ENCODE measurements at places on chromosomes 3 and 15.

GRCh38 chr3:181076558-181076957 is 87.0 kb upstream of the DNAJC19 start:
- DNase-seq = no peak

GRCh38 chr3:60497902-60498301 is 753.4 kb downstream of the FHIT start:
- DNase-seq = no peak

DNA sequence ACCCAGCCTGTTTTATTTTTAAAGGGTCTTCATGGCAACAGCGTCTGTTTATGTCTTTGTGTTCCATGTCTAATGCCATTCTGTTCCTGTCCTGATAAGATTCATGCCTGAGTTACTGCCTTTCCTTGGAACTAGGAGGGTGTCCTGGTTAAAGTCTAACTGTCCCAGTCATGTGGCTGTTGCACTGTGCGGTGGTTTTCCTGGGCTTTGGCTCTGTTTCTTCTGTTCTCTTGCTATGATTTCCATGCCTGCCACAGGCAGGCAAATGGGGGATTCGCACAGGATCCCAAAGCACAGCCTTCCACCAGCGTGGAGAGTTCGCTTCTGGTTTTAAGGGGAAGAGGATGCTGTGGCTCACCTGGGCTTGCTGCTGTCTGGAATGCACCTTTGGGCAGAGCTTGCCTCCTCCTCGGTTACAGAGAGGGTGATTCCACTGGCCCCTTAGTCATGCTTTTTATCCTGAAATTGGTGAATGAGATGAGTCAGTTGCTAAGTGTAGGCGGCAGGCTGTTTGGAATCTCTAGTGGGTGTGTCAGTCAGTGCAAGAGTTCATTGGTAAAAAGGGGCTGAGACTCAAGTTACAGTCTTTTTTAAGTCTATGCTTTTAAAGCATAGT is 86.8 kb downstream of the CCK start:
- DNase-seq = no peak

- no peak for DNase-seq
Observed at GRCh38 chr3:167716920-167717319, 17.8 kb downstream of the PDCD10 start.

GRCh38 chr3:144426967-144427366 is 455.3 kb downstream of the DIPK2A start:
- DNase-seq = no peak

- no peak for DNase-seq
Observed at GRCh38 chr15:81053621-81054020, 52.9 kb downstream of the TLNRD1 start.

- no peak for DNase-seq
Observed at GRCh38 chr3:174295306-174296092, 563.6 kb upstream of the NAALADL2 start.

DNA sequence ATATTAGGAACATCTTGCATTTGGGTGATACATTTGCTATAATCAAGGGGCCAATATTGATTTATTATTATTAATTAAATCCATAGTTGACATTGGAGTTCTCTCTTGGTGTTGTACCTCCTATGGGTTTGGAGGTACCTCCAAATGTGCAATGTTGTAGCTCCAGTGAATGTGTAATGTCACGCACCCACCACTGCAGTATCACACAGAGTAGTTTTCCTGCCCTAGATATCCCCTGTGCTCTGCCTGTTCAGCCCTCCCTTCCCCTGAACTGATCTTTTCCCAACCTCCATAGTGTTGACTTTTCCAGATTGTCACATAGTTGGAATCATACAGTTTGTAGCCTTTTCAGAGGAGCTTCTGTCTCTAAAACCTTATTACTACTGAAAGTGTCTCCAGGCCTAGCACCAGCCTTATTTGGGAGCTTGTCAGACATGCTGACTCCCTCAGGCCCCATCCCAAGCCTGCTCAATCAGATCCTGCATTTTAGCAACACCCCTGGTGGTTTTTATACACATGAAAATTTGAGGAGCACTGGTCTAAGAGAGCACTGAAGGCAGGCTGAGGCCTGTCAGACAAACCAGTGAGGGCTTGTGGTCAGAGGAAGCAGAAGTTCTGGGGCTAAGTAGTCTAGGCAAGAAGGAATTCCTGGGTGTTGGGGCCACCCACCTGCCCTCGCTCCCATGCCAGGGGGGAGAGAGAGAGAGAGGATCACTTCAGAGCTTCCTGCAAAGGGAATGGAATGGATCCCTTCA is 73.4 kb downstream of the SLC6A11 start:
- no peak for DNase-seq

DNA sequence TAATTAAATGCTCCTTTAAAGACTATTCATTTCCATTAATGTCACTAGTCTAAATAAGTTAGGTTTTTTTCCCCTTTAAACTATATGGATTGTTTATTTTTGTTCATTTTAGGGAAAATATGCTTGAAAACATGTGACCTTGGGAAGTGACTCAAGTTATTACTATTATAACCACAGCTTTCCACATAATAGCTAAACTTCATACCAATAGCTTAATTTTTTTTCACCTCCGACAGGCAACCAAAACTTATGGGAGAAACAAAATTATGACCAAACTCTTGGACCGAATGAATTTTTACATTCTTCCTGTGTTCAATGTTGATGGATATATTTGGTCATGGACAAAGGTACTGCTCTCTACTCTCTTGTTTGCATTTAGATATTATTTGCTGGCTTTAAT is 16.2 kb downstream of the CPA3 start:
- DNase-seq = no peak

DNA sequence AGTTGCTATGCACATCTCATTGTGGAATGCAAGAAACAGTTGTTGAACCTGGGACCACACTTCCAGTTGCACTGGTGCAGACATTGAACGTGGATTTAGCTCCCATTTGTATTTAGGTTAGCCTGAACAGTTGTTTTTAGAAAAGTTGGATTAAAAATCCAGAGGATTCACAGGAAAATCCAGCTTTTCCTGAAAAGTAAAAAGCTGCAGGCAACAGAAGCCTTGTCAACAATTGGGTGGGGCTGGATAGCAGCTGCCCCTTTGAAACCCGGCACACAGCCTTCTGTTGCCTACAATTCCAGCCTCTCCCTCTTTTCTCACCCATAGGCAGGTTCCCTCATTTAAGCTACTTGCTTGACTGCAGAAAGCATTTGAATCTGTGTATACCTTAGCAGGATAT is 165.3 kb upstream of the TBL1XR1 start:
- DNase-seq = no peak

DNA sequence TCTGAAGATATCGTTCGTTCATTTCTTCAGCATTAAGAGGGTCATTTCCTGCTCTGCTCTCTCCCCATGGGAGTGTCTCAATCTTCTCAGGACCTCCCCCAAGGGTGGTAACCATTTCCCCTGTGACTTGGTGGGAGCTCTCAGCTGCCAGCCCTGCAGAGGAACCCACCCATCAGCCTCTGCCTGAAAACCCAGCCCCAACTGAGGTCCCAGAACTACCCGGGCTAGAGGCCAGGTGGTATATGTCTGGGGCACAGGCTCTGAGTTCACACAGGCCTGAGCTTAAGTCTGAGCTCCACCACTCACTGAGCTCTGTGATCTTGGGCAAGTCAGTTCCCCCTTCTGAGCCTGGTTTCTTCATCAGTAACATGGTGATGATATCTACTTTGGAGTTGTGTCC is 10.0 kb upstream of the ATP2B2 start:
- no peak for DNase-seq

DNA sequence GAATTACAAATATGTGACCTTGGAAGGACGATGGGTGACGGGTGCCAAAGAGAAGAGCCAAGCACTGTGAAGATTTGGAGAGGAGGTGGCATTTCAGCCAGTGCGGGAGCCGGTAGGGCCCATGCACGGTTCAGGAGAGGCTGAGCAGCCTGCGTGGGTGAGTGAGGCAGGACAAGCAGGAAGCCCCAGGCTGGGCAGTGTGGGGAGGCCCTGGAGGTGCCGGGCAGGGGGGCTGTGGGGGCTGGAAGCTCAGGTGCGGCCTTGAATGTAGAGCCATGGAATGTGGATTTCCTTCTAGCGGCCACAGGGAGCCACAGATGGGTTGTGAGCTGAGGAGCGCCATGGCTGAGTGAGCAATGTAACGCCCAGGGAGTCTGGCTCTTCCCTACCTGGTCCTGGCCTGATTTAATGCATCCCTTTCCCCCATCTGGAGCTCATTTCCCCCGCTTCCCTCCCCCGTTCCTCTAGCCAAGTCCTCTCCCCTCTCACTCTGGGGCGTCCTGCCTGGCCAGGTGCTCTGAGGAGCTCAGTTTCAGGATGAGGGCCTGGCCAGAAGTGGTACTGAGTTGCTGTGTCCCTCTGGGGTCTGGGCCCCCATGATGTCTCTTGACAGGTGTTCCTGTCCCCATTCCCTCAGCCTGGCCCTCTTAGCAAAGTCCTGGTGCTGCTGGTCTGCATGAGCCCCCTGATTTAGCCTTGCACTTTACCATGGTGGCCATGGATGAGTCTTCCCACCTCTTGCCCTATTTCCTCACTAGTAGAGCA is 41.8 kb upstream of the IQSEC1 start:
- no peak for DNase-seq

GRCh38 chr3:190646996-190647395 is 133.1 kb downstream of the IL1RAP start:
- no peak for DNase-seq

GRCh38 chr3:12638105-12638504 is 25.8 kb downstream of the RAF1 start:
- DNase-seq = no peak

DNA sequence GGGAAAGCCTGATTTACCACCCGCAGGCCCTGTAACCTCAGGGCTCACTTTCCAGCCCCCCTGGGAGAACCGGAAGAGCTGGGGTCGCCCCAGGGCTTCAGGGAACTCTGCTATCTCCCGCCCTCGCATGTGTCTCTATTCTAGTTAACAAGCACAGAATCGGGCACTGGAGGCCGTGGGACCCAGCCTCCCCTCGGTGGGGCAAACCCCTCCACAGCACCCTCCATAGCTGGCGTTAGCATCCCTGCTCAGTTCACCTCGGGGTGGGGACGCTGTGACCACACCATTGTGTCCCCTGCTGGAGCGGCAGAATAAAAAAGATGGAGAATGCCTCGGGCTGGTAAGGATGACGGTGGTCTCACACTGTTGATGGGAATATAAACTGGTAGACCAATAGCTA is 3.5 kb upstream of the LRRC15 start:
- no peak for DNase-seq
